ENCODE measurements at places on chromosomes 12 and 14.

DNA sequence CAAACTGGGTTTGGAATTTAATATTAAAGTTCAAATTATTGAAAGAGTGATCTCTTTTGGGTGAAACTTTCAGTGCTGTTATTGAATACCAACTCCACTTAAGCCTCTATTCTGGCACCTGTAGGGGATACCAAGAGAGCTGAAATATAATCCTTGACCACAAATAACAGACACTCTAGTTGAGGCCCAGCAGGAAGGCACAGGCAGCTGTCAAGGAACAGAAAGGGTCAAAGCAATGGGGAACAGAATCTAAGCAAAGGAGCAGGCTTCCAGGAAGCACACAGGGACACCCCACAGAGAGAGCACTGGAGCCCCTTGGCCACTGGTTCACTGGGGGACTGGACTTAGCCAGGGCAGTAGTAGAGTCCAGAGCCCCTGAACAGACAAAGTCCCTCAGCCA is 120.9 kb upstream of the SFSWAP start:
- DNase-seq: no peak

- no peak for DNase-seq
Measured at GRCh38 chr14:68238976-68239375, 419.4 kb downstream of the RAD51B start.

DNA sequence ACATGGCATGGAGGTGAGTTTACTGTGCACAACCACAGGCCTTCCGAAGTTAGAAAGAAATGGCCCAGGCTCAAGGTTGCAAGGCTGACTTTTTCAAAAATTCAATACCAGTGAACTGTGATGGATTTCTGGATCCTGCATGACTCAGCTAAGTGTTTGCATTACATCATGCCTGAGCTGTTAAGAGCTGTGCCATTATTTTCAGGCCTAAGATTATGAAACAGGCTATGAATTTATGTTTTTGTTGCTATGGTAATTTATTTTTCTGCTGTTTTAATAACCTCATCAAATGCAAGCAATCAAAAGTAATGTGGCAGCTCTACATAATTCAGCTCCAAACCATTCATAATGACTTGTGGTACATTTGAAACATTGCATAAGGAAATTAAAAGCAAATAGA is 457.7 kb upstream of the TMEM132C start:
- no peak for DNase-seq

DNA sequence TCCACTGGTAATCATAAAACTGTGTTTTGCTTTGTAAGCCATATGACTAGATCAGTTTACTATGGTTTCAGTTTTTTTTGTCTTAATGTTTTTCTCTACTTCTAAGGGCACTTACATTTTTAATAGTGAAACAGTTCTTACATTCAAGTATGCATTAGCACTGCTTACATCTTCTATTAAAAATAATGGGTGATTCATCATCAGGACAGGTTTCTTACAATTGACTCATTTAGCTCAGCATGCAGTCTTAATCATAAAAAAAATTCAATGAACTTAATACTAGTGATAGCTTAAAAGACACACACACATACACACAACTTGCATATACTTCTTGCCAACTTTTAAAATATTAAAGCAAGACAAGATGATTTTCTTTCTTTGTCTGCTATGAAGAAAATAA is 845.7 kb upstream of the USP15 start:
- DNase-seq: no peak

- peak; percentile 76 for DNase-seq
Measured at GRCh38 chr12:6825398-6826124, 2.6 kb upstream of the P3H3 start.

GRCh38 chr12:27383429-27384260 is 51.0 kb downstream of the BMAL2 start:
- peak; percentile 5 for DNase-seq

DNA sequence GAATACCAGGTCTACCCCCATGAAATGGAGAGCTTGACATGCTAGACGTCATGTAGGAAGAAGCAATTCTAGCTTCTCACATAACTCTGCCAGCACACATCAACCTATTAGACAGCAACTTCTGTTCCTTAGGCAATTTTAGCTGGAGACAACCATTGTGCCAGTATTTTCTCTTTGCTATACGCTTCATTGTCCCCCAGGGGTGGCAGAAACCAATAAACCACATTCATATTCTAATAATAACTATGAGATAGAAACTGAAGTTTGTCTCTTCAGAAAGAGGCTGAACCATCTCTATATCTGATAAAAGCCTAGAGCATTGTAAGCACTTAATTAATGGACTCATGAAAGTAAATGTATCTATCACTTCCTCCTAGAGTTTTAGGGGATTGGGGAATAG is 278.6 kb downstream of the FOXG1 start:
- DNase-seq: no peak

GRCh38 chr12:124636138-124636978 is 68.9 kb upstream of the NCOR2 start:
- no peak for DNase-seq

DNA sequence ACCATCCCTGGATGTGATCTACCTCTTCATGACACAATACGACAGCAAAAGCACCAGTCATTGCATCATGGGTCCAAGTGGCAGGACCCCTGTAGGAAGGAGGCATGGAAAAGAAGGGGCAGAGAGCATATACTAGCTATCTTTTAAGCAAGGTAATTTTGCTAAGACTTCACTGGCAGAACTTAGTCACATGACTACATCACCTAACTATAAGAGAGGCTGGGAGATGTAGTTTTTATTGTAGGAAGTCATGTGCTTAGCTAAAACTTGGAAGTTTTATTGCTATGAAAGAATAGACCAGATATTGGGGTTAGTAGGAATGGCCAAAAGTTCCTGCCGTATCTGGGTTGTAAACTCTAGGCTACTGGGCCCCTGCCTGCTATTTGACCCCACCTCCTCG is 18.6 kb upstream of the CHST11 start:
- no peak for DNase-seq

- peak; percentile 1 for DNase-seq
Measured at GRCh38 chr12:10130042-10130441, at the start of gene CLEC7A. CLEC7A (minus strand) TSS chr12:10130199; CDS start chr12:10130082, 117 bp downstream.

- DNase-seq: no peak
Measured at GRCh38 chr12:24328261-24328660, 378.8 kb upstream of the SOX5 start.

DNA sequence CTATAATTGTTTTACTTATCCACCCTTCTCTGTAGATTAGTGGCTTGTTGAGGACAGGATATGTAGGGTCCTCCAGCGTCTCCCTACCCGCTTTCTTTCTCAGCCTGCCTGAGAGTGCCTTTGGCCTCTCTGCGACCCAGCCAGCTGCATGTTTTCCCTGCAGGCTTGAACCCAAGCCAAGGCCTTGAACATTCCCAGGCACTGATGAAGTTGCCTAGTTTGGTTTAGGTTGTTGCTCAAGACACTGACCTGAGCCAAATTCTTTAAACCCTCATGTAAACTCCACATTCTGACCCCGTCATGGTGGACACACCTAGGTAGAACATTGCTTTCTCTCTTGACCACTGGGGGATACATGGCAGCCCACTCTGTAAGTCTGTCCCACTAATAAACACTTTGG is 33.4 kb upstream of the TXNRD1 start:
- DNase-seq: no peak

GRCh38 chr14:75022655-75023054 is 19.9 kb downstream of the EIF2B2 start:
- no peak for DNase-seq

DNA sequence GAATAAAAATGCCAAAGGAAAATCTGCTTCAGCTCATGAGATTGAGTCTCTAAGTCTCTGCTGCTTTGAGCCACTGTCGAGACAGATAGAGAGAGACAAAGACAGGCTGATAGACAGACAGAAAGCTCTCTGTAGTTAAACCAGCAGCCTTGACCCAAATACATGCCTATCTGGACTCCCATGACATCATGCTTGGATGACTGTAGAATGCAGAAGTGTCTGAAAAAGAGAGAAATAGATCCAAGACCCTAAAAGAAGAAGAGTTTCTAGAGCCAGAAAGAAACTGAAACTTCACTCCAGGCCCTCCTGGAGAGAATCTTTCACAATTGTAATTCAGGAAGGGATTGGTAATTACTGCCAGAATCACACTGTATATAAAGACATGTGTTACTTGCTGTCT is 122.6 kb upstream of the PLXNC1 start:
- no peak for DNase-seq

- DNase-seq: no peak
Measured at GRCh38 chr14:101108579-101109346, 205.2 kb upstream of the RTL1 start.

- DNase-seq: no peak
Measured at GRCh38 chr12:122459211-122459610, 36.7 kb upstream of the CLIP1 start.

- no peak for DNase-seq
Measured at GRCh38 chr14:24612196-24612595, 2.7 kb upstream of the GZMH start.

GRCh38 chr12:129704232-129704830 is 199.5 kb downstream of the TMEM132D start:
- peak; percentile 46 for DNase-seq

DNA sequence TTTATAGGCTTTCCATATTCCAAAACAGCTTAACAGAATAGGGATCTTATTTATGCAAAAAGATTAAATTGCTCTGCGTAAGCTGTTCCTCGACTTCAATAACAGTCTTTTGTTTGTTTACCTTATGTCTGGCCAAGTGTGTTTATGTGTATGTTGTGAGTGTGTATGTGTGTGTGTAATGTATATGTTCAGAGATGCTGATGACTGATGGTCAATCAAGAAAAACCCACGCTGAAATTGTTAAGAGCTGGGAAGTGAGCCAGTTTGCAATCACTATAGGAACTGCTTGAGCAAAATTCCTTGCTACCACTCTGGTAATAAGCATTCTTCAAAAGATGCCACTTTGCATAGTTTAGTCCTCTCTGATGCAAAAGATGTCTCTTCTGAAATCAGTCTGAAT is 59.6 kb downstream of the PRKD1 start:
- peak; percentile 27 for DNase-seq

DNA sequence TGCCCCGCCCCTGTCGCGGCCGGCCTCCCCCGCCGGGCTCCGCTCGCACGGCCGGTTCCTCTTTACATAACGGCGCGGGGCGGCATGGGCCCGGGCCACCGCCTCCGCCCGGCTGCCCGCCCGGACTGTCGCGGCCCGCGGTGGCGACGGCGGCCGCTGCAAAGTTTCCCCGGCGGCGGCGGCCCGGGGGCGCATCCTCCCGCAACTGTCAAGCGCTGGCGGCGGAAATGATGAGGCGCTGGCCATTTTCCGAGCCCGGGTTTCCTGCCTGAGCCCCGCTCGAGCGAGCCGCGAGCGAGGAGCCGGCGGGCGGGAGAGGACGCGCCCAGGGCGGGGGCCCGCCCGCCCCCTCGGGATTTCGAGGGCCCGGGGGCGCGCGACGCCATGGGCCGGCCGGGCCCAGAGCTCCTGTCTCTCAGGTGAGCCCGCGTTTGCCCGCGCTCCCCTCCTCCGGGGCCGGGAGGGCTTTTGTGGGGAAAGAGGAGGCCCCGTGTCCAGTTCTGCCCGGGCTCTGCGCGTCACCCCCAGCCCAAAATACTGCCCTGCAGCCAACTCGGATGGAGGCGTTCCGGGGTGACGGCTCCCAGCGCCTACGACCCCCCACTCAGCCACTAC is at the start of gene SH2B3:
TSS of gene SH2B3 (plus strand) at position 65 of the 615 bp plus-strand sequence. CDS start 12,223 bp downstream, outside the sequence.
- no peak for DNase-seq

- DNase-seq: no peak
Measured at GRCh38 chr12:107134558-107134957, 41.2 kb upstream of the CRY1 start.

DNA sequence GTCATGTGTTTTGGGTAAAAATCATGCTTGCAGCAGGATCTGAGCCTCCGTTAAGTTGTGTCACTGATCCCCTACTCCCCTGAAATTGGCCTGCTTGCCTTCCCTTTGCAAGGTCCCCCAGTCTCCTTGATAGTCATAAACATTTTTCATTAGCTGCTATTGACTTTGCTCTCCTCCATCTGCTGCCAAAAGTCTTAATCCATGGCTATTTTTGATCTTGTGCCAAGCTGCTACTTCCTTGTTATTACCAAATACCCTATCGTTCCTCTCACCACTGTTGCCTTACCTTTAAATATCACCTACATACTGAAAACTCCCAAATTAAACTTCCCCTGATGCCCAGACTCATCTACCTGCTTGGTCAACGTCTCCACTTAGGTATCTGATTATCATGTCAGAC is 148.3 kb downstream of the PHLDA1 start:
- no peak for DNase-seq

GRCh38 chr12:60269611-60270269 is 673.9 kb downstream of the SLC16A7 start:
- DNase-seq: no peak

- DNase-seq: no peak
Measured at GRCh38 chr14:62692490-62693106, 352.7 kb downstream of the KCNH5 start.

- DNase-seq: no peak
Measured at GRCh38 chr12:96623656-96624217, 134.4 kb downstream of the CFAP54 start.

DNA sequence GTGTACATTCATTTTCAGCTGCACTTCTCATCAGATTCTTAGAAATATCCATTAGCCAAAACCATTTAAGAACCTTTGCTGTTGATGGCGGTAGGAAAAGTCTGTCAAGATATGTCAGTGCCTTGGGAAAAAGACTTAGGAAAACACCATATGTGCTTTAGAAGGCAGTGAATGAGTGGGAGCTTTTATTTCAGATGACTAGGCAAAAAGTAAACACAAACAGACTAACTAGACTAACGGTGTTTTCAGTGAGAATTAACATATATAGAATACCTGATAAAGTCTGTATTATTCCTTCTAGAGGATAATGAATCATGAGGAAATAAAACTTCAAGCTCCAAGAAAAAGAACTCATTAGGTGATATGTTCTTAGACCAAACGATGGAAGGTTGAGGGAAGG is 418.9 kb downstream of the NAV3 start:
- DNase-seq: no peak

DNA sequence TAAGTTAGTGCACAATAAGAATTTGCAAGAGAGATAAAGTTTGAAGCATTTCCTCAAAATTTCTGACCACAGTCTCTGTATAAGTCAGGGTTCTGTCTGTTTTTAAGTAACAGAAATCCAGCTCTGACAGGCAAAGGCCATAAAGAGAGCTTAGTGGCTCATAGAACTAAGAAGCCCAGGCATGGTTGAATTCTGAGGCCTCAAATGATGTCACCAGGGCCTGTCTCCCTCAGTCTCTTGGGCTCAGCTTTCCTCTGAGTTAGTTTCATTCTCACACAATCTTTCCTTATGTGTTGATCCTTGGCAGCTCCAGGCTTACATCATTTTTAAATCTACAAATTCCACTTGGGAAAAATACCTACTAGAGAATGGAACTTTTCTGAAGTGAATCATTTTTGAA is 173.4 kb upstream of the ATP2B1 start:
- DNase-seq: no peak
